ENCODE measurements at places on chromosomes 2 and 18. TPM values are rescaled to one million over a fixed set of nuclear protein-coding genes. Genes with fewer than 3 reads are reported as not detected.
A peak's percentile ranks its signal among the peaks of the same experiment; 100 is the strongest.

GRCh38 chr2:238868067-238868524 lies 20.2 kb downstream of the TWIST2 start:
- no peak for DNase-seq

- DNase-seq = no peak
Observed at GRCh38 chr2:20483194-20483895, 36.5 kb downstream of the RHOB start.

GRCh38 chr2:16413285-16413684 lies 252.3 kb downstream of the CYRIA start:
- no peak for DNase-seq

DNA sequence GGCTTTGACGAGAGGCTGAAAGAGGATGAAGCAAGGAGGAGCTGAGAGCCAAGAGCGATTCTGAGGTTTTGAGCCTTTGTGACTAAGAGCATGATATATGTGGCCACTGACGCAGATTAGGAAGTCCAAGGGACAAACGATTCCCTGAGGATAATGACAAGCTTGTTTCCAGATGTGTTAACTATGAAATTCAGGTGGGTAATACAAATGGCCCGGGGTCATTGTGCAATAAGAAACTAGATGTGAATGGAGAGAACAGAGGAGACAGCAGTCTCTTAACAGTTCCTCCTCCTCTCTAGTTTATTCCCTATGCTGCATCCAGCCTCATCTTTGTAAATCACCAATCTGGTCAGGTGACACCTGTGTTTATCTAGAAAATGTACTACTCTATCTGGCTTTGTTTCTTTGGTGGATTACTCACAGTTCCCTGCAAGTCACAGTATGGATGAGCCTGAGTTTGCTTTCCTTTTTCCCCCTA lies 84.2 kb downstream of the SOCS6 start:
- DNase-seq = no peak

DNA sequence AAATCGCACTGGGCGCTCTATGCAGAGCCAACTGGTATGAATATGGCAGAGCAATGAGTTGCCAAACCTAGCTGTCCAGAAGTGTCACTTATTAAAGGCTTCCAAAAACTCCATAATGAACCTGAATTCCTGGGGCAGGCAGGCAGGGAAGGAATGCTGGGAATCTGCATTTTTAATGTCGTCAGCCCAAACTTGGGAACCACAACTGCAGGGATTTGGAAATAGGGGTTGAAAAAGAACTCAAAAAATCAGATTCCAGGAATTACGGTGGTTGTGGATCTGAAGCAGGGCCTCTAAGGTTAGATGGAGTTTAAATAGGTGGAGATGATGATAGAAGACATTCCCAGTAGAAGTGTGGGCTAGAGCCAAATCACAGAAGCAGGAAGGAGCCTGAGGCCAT lies 15.0 kb downstream of the NCKAP5 start:
- DNase-seq = no peak

GRCh38 chr2:234977228-234977679 lies 25.4 kb downstream of the SH3BP4 start:
- DNase-seq = no peak

DNA sequence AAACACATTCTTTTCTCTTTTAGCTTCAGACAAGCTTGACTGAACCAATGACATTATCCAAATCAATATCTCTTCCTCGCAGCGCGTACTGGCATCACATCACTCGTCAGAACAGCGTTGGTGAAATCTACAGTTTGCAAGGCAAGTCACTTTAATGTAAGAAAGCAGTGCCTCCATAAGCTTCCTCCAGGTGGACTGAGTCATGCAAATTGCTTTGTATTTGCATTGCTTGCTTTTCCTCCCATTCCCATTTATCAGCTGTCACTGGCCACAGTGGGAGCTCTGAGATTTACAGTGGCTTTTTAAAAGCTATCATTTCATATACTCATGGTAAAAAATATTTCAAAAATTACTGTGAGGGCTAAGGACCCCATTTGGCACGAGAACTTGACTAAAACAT lies 189.9 kb downstream of the CD226 start:
- no peak for DNase-seq

DNA sequence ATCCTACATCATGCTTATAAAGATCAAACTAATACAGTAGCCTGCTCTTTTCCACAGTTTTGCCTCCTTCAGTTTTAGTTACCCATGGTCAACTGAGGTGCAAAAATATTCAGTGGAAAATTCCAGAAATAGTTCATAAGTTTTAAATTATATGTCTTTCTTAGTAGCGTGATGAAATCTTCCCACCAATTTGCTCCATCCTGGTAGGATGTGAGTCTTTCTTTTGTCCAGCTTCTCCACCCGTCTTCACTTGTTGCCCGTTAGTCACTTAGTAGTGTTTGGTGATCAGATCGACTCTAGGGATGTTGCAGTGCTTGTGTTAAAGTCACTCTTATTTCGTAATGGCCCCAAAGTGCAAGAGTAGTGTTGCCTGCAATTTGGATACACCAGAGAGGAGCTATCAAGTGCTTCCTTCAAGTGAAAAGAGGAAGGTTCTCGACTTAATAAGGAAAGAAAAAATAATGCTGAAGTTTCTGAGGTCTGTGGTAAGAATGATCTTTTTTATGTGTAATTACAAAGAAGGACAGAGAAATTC lies 57.0 kb downstream of the CEP192 start:
- DNase-seq = no peak

GRCh38 chr2:6297238-6297637 lies 568.5 kb downstream of the CMPK2 start:
- DNase-seq = no peak

GRCh38 chr18:68874361-68874760 lies 76.5 kb downstream of the CCDC102B start:
- no peak for DNase-seq

GRCh38 chr18:49412679-49413078 lies 47.8 kb downstream of the DYM start:
- no peak for DNase-seq

DNA sequence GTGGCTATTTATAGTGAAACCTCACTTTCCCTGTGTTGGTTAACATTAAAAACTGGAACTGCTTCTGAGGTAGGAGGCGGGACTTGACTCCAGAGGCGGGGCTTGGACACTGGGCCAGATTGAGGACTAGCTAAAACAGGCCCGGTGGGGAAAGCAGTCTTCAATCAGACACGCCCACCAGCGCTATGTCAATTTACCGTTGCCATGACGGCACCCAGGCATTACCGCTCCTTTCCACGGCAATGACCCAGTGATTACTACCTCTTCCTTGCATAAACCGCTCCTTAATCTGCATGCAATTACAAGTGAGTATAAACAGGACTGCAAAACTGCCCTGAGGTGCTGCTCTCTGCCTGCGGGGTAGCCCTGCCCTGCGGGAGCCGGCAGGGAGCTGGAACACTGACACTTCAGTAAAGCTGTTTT lies 35.3 kb downstream of the LRRFIP1 start:
- peak; percentile 84 for DNase-seq

GRCh38 chr2:16318051-16318450 lies 347.6 kb downstream of the CYRIA start:
- DNase-seq = no peak

DNA sequence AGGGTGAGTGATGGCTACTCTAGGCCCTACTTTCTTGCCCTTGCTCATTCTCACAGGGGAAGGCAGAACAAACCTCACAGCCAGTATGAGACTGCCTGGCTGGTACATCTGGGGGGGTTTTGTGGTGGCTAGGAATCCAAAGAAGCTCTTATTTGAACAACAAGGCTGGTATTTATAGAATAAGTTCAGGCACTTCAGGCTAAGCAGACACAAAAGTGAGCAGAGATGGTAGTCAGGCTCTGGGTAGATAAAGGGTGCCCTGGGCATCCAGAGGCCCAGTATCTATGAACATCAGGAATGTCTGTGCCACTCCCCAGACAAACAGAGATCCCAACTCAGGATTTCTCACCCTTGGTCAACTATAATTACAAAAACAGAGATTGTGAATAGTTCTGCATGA lies 57.2 kb upstream of the RTN4 start:
- no peak for DNase-seq

DNA sequence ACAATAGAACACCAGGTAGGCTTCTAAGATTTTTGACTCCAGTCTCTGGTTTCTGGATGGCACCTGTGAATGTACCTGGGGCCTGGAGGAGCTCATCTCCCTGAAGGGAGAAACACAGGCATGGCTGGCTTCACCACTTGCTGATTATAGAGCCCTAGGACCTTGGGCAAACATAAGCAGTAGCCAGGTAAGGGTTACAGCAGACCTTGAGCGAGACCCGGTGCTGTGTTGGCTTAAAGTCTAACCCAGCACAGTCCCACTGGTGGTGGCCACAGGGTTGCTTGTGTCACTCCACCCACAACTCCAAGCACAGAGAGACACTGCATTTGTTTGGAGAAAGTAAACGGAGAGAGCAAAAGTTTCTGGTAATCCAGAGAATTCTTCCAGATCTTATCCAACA lies 104.7 kb upstream of the SPOPL start:
- DNase-seq = no peak

- DNase-seq = no peak
Observed at GRCh38 chr2:61353909-61354308, 117.0 kb downstream of the USP34 start.

DNA sequence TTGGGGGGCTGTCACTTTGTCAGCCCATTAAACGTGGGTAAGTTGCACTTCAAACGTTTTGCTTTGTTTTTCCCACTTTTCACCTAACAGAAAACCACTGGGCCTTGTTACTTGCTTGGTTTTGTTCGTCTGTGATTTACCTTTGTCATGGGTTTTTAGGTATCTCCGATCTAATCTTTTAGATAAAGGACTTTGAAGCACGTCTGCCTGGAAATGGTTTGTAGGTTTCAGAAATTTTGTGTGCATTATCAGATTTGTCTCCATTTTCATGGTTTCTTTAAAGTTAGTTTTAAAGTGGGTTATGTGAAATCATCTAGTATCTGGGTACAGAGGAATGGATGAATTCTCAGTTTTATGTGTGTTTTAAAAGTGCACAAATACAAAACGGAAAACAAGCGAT lies 6.4 kb downstream of the CTDP1 start:
- DNase-seq = no peak

DNA sequence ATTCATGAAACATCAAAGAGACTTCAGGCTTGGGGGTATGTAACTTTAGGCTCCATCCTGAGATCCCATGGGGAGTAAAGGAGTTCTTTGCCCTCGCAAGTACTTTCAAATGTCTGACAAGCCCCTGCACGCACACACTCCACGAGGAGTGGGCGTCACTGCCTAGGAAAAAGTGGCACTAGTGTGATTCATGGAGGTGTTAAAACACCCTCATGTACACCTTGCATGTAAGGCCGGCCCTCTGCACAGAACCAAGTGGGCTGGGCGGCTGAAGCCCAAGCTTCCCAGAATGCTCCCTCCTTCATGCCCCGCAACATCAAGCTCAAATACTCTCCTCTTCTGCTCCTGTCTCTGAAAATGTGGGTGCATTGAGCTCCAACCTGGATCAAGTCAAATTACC lies 7.8 kb downstream of the HS1BP3 start:
- DNase-seq = no peak

DNA sequence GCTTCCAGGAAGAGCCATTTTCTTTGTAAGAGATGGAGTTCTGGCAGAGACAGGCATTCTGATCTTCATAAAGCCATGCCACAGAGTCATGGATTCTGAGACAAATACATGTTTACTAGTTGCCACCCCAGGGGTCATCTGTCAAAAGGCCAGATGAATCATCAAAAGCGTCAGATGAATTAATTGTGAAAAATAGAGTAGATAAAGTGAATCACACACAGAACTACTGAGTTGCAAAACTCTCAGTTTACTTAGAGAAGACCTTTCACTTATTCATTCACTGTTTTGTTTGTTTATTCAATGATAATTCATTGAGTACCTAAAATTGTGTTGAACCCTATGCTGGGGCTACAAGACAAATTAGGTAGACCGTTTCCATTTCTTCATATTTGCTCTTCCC lies 157.7 kb upstream of the SERPINE2 start:
- no peak for DNase-seq

GRCh38 chr2:66673286-66673685 lies 238.4 kb downstream of the MEIS1 start:
- no peak for DNase-seq

DNA sequence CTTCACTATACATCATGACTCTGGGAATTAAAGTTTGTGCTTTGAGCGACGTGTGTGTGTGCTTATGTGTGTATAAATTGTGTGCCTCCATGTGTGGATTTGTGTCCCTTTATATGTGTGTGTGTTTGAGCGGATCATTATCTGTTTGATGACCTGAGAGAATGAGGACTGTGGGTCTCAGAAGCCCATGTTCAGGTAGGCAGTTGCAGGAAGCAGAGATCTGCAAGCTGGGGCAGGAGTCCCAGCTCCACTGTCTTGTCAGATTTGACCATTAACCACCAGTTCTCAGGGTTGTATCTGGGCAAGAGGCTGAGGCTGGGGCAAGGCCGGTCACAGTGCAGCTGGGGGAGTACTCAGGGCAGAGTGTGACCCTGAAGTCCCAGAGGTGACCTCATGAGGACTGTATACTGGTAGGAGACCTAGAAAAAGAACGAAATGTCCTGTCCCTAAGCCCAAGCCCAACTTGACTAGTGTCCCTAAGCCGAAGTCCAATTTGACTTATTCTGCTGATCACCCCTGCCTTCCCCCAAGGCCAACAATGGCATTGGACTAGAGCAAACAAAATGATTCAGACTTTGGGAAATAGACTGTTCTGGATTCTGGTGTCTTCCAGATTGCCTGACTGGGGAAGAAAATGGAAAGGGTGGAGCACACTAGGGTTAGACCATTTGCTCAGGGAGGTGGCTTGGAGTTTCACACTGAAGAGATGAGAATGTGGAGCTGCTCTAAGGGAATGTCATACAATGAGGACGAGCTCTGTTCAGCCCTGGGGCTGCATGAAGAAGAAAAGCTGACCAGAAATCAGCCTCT lies 28.1 kb downstream of the RHOB start:
- no peak for DNase-seq

DNA sequence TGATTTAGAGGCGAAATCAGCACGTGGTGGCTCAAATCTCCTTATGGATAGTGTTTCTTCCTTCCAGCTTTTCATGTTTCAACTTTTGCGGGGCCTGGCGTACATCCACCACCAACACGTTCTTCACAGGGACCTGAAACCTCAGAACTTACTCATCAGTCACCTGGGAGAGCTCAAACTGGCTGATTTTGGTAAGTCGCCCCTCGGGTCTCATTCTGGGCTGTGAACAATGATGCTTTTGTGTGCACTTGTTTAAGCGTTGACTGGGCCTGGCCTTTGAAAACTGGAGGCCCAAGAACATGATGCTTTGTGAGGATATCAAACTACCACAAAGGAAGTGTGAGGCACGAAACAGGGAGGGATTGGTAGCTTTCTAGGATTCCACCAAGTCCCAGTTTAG lies 27.4 kb downstream of the CDK15 start:
- DNase-seq = no peak

Gene TTC32
- polyA plus RNA-seq = 34.9 TPM

Gene DHRS9
- 0.93 TPM for polyA plus RNA-seq

Gene TNFAIP6
- 2.0 TPM for polyA plus RNA-seq

Gene GPR39
- polyA plus RNA-seq = 4.0 TPM

Gene OR6B2
- not detected for polyA plus RNA-seq

Gene RAB6D
- 2.0 TPM for polyA plus RNA-seq

Gene SERPINB4
- not detected for polyA plus RNA-seq

Gene IL1RL2
- 0.96 TPM for polyA plus RNA-seq

Gene IL36A
- polyA plus RNA-seq = not detected

Gene TMEM182
- 9.3 TPM for polyA plus RNA-seq

Gene SCLY
- 21.1 TPM for polyA plus RNA-seq

Gene ZNF2
- 10.0 TPM for polyA plus RNA-seq

Gene GAL3ST2
- 0.40 TPM for polyA plus RNA-seq

Gene CXCR4
- polyA plus RNA-seq = 57.8 TPM

Gene SPR
- polyA plus RNA-seq = 13.6 TPM

Gene PTPRM
- 83.9 TPM for polyA plus RNA-seq

All from right renal cortex interstitium (tissue), 3 donors.